ENCODE measurements at places on chromosomes 6 and 20.

GRCh38 chr6:110897433-110897832 is 22.8 kb downstream of the AMD1 start:
- no peak for DNase-seq

GRCh38 chr20:64161356-64162238 is 2.7 kb upstream of the MYT1 start:
- DNase-seq = peak; percentile 5

DNA sequence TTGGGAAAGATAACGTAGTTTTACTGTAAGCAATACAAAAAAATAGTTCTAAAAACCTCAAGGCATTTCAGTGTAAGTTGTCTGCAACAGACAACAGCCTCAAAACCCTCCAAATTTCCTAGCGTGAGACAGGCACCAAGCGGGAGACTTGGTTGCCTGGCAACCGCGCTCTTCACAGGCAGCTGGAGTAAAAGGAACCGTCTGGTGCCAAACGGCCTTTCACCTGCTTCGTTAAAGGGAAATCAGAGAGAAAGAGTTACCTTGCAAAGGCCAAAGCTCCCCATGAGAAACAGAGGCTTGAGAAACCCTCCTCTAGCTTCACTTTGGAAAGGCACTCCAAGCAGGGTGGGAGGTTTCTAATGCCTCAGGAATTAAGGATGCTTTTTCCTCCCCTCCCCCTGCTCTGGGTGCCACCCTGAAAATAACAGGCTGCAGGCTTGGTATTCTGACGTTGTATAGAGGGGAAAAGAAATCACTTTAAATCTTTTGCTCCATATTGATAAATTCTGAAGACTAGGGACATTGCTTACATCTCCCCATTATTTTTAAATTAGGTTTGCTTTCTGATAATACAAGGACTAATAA is 129.7 kb upstream of the UFL1 start:
- DNase-seq = no peak

GRCh38 chr20:36825385-36826104 is 50.4 kb upstream of the TLDC2 start:
- no peak for DNase-seq

DNA sequence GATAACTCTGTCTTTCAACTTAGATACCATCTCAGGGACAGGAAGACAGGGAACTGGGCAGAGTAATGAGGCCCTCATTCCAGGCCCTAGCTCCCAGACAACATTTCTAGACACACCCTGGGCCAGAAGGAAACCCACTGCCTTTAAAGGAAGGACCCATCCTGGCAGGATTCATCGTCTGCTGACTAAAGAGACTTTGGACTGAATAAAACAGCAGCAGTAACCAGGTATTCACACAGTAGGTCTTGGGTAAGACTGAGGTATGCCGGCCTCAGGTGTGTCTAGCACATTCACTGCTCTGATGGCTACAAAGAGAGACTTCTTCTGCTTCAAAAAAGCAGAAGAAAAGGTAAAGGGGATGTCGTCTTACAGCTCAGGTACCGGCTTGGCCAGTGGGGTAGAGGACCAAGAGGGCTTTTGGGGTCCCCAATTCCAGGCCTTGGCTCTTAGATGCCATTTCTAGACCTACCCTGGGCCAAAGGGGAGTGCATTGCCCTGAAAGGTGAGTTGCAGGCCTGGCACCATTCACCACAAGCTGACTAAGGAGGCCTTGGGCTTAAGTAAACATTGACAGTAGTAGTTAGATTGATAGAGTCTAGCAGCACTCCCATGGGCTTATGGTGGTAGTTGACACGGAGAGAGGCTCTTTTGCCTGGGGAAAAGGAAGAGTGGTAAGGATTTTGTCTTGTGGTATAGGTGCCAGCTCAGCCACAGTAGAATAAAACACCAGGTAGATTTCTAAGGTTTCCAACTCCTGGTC is 13.4 kb downstream of the SNX14 start:
- DNase-seq = no peak

- no peak for DNase-seq
These were observed 4.1 kb downstream of the SLC22A7 start for GRCh38 chr6:43302126-43302525.

DNA sequence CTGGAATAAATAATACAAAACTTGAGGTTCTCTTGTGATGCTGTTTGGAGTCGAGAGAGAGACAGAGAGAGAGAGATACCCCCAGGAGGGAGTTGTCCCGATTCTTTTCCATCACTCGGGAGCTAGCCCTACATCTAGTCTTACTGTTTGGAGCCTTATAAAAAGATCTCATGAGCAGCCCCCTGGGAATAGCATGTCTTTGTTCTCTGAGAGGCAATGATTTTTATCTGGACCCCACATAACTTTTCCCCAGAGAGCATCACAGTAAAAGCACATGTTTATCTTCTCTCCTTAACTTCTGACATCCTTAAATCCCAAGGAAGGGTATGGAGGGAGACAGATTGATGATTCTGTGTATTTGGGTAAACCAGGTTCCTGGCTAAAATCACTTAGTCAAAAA is 20.9 kb upstream of the HLA-DOA start:
- no peak for DNase-seq

- DNase-seq = peak; percentile 35
These were observed 118.3 kb downstream of the SLX4IP start for GRCh38 chr20:10553326-10553984.
